Activated naive CD4-positive, alpha-beta T cell treated with anti-CD3 and anti-CD28 coated beads, Interleukin-2, amount 10 ng/mL, durations not matched to agents 7 days and 5 days (primary cell): ENCODE measurements at places on chromosomes 2 and 18.

GRCh38 chr2:97741251-97741650 is 27.9 kb downstream of the ZAP70 start:
- no peak for DNase-seq

DNA sequence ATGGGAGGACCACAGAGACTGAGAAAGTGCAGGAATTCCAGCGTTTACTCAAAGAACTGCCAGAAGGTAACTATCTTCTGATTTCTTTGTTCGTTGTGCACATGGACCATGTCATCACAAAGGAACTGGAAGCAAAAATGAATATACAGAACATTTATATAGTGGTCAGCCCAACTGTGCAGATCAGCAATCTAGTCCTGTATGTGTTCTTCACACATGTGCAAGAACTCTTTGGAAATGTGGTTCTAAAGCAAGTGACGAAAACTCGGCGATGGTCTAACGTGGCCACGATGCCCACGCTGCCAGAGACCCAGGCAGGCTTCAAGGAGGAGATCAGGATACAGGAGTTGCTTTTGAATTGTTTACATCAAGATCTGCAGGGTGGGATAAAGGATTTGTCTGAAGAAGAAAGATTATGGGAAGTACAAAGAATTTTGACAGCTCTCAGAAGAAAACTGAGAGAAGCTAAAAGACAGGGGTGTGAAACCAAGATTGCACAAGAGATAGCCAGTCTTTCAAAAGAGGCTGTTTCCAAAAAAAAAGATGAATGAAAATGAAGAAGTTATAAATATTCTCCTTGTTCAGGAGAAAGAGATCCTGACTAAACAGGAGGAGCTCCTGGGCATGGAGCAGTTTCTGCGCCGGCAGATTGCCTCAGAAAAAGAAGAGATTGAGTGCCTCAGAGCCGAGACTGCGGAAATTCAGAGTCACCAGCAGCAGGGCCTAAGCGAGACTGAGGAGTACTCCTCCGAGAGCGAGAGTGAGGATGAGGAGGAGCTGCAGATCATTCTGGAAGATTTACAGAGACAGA is 8.3 kb upstream of the CHST10 start:
- no peak for DNase-seq

- DNase-seq, result no peak
These were observed 153.7 kb upstream of the NCK2 start for GRCh38 chr2:105590780-105591660.

DNA sequence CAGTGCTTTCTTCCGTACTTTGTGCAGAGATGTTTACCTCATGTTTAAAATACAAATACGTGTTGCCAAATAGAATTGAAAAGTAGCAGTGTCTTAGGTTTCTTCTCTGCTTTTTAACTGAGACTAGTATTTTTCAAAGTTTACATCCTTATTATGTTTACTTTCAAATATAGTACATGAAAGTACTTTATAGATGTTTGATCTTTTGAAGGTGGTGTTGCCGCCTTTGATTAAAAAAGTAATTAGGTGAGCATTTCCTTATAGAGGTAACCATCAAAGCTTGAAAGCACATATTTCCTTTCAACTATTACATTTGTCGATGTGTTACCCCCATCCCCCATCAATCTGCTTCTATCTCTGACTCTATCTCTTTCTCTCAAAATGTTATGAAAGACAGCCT is 87.0 kb downstream of the CERS6 start:
- DNase-seq, result no peak

- no peak for DNase-seq
These were observed 450.7 kb upstream of the PIK3C3 start for GRCh38 chr18:41504316-41504715.
